ENCODE measurements at places on chromosomes 11 and 22.

GRCh38 chr11:27860811-27861210 is 160.6 kb upstream of the BDNF start:
- no peak for DNase-seq

DNA sequence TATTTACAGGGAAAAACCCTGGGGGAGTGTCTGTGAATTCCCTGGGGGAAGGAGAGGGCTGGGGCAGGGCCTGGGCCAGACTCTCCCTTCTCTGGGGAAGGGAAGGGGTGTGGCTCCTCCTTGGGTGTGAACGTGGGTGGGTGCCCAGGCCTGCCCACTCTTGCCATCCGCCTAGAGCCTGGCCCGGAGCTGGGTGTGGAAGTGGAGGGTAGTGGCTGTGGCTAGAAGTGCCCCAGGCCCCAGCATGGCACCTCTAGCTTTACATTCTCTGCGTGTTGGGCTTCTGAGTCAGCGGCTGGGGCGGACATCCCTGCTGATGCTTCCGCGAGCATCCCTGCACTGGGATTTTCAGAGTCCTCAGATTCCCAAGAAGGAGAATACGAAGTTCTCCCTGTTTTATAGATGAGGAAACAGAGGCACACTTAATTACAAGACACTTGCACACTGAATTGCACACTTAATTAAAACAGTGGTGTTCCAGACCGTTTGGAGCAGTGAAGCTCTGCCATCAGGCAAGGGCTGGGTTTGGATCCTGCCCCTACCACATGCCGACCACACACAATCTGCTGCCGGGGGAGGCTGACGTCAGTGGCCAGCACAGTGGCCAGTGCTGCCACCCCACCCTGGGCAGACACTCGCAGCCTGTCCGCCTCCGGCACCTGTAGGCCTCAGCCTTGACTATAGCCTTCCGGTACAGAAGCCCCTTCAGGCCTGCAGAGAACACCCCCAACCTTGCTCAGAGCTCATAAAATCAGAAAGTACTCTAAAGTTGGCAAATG is 7.6 kb downstream of the BAD start:
- DNase-seq = no peak

DNA sequence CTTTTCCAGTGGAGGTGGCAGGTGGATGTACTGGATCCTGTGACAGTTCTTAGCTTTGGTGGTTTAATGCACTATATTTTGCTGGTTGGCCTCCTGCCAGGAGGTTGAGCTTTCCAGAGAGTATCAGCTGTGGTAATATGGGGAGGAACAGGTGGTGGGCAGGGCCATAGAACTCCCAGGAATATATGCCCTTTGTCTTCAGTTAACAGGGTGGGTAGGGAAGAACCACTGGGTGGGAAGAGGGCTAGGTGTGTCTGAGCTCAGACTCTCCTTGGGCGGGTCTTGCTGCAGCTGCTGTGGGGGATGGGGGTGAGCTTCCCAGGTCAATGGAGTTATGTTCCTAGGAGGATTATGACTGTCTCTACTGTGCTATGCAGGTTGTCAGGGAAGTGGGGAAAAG is 203.8 kb downstream of the DLG2 start:
- no peak for DNase-seq

- DNase-seq = no peak
Observed at GRCh38 chr11:48028914-48029680, 48.7 kb downstream of the PTPRJ start.

- DNase-seq = no peak
Observed at GRCh38 chr22:50136581-50137015, 33.9 kb upstream of the PANX2 start.

DNA sequence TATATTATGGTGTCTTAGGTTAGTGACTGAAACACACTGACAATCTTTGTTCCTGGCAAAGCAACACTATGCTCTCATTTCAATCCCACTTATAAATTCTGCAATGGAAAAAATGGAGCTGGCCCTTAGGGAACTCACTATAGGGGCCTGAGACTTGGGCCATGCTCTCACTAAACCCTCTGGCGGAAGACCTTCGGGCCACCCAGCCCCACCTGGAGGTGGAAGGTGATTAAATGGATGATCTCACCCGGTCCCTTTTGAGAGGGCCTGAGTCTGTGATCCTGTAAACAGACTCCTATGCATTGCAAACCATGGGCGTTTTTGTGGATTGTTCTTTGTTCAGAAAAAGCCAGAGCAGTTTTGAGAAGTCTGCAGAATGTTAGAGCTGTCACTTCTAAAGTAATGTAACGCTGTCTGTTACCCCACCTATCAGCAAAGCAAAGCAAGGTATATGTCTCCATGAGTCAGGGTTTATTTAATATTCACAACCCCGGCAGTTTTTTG is 17.0 kb upstream of the CDON start:
- DNase-seq = peak; percentile 6

DNA sequence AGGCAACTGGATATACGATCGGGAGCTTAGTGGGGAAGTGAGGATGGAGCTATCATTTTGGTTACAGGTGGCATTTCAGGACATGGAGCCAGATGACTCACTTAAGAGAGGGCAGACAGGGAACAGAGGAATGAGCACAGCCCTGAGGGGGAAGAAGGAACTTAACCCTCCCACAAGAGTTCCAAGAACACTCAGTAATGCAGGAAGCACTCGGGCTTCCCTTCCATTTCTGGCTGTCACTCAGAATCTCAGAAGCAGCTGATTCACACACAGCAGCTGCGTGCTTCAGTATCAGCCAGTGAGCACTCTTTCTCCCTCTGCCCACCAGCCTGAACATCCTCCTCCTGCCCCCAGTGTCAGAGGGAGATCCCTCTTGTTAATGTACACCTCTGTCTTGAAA is 34.8 kb downstream of the EFCAB6 start:
- DNase-seq = no peak

GRCh38 chr11:102453302-102453695 is 734 bp upstream of the TMEM123 start:
- DNase-seq = no peak

GRCh38 chr22:23722160-23722559 is 28.8 kb downstream of the ZNF70 start:
- no peak for DNase-seq

DNA sequence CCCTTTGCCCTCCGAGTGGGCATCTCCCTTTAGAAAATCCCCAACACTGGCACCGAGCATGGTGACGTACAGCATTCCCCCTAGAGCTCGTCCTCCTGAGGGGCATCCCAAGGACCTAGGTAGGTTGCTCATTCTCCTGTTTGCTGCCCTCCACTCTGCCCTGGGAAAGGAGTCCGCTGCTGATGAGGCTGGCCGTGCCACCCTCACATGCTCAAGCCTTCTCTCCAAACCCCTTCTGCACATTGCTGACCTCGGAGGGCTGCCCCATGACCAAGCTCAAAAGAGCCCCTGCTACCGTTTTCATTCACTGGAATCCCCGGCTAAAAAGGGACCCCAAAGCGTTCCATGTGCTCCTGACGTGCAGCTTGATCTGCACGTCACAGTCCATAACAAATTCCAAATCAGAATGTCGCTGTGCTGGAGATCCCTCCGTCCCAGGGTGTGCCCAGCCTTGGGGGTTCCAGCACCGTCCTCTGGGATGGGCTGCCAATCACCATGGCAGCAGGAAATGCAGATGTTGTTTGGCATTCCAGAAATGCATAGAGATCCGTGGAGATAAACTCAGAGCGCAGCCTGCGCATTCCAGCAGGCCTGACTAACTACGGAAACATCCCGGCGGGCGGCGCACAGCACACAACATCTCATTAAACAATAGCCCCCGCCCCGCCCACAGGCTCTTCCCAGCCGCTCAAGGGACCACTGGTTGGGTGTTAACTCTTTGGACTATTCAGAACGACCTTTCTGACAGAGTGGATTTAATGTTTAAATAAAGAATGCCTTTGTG is 26.3 kb upstream of the GNB1L start:
- DNase-seq = no peak

DNA sequence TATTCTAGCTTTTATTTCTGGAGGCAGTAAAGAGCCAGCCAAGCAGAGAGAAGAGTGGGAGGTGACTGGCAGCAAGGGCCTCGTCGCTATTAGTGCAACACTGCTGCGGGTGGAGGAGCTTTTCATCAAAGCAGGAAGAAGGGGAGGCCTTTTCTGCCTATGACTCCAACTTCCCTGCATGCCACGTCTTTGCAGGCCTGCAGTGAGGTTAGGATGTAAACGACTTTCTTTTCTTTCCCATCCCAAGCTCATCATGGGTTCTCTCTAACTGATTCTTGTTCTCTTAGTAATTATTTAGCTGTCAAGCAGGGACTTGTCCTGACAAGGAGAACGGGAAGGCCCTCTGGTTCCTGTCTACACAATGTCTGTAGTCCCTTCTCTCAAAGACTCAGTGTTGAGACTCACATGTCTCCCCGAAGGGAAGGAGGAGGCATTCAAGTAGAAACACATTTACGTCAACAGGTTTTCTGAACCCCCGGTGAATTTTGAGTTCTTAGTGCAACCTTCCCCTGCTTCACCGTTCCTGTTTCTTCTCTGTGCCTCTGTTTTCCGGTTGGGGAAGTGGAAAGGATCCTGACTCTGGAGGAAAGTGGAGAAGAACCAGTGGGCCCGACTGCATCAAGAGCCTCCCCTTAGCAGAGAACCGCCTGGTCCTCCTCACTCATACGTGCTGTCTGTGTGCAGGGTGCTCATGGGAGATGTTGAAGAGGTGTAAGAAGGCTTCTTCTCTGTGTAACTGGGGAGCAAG is 56.9 kb downstream of the PACS1 start:
- DNase-seq = peak; percentile 23

DNA sequence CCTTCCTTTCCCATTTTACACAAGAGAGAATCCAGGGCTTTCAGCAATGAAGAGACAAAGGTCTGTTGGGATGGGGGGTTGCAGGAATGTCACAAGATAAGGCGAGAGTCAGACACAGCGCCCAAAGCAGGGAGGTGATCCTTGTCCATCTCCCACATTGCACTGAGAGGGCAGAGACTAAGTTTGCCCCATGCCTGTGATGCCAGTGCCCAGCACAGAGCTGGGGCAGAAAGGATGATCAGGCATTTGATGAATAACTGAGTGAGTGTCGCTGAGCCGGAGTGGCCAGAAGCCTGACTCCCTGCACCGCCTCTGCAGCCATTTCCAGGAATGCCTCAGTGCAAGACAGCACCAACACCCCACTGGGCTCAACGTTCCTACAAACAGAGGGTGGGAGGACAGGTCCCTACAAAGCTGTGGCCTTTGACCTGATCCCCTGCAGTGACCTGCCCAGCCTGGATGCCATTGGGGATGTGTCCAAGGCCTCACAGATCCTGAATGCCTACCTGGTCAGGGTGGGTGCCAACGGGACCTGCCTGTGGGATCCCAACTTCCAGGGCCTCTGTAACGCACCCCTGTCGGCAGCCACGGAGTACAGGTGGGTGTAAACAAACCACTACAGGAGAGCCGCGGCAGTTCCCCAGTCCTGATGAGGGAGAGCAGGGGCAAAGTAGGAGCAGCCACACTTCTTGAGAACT is 2.3 kb downstream of the UPK3A start:
- no peak for DNase-seq

GRCh38 chr11:130769782-130770535 is 146.3 kb downstream of the SNX19 start:
- no peak for DNase-seq

DNA sequence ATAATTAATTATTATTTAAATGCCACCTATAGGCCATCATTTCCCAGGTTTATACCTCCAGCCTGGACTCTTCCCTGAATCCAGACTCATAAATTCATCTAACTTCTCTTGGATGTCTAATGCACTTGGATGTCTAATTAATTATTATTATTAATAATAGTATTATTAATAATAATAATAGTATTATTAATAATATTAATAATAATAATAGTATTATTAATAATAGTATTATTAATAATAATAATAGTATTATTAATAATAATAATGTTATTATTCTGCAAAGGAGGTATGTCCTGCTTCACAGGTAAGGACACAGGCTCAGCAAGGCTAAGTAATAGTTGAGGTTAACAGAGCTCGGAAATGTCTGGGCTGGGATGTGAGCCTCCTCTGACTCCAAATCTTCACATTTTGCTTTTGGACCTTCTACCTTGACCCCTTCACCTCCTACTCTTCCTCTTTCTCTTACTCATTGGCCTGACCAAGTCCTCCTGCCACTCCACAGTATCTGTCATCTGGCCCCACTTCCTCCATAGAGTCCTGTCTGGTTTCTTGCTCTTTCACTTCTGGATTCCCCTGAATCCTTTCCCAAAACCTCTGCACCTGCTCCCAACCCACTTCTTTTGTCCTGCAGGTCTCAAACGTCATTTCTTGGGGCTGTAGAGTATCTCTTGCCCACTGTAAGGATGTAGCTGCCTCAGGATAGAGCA is 8.0 kb downstream of the RIBC2 start:
- DNase-seq = no peak

DNA sequence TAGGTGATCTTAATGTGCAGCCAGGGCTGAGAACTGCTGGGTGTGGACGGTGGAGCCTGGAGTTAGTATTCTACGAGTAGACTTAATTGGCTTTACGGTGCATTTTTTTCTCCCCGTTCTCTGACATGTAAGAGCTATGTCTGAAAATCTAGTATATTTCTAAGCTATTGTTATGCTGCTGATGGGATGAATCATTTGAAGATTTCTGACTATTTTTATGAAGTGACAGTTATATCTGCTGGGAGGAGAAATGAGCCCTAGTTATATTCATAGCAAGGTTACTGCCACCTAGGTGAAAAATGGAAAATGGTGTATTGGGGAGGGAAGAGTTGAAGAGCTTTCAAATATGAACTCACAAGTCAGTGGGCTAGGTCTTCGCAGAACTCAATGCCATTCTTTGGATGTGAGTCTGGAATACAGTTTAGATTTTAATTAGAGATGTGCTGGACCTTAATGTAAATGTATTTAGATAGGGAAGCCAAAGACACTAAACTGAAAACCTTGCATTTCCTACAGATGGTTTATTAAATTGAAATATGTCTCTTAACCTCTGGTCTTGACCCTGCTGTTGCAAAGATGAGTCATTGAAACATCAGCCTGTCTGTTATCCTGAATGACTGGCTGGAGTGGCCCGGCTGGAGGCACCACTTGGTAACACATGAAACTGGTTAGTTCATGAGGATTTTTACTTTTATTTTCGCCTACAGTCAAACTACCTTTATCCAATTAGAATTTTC is 293.7 kb downstream of the DDX10 start:
- DNase-seq = no peak

GRCh38 chr11:128472128-128473089 is 114.9 kb downstream of the ETS1 start:
- no peak for DNase-seq

- no peak for DNase-seq
Observed at GRCh38 chr22:44638971-44639760, 62.8 kb upstream of the PRR5 start.

GRCh38 chr11:33722590-33723234 is 13.5 kb downstream of the CD59 start:
- DNase-seq = no peak

GRCh38 chr11:118572981-118573550 is 857 bp downstream of the ARCN1 start:
- no peak for DNase-seq

All from NCI-H1436 (cell line).